Glomerular endothelial cell (primary cell): ENCODE measurements at places on chromosomes 2 and 18. TPM values are rescaled to one million over a fixed set of nuclear protein-coding genes. Genes with fewer than 3 reads are reported as not detected.
A peak's percentile ranks its signal among the peaks of the same experiment; 100 is the strongest.

- no peak for DNase-seq
Measured at GRCh38 chr2:197938555-197938954, 134.2 kb downstream of the PLCL1 start.

Gene IL36G
- total RNA-seq = not detected in 2 replicates

- no peak for DNase-seq
Measured at GRCh38 chr2:223075301-223076270, 23.6 kb downstream of the KCNE4 start.

Gene RGPD3
- total RNA-seq = 0.05 and 0.29 TPM in 2 replicates

GRCh38 chr2:26590508-26590907 lies 50.7 kb downstream of the CIB4 start:
- DNase-seq = no peak

Gene ACMSD
- not detected in 2 replicates for total RNA-seq

DNA sequence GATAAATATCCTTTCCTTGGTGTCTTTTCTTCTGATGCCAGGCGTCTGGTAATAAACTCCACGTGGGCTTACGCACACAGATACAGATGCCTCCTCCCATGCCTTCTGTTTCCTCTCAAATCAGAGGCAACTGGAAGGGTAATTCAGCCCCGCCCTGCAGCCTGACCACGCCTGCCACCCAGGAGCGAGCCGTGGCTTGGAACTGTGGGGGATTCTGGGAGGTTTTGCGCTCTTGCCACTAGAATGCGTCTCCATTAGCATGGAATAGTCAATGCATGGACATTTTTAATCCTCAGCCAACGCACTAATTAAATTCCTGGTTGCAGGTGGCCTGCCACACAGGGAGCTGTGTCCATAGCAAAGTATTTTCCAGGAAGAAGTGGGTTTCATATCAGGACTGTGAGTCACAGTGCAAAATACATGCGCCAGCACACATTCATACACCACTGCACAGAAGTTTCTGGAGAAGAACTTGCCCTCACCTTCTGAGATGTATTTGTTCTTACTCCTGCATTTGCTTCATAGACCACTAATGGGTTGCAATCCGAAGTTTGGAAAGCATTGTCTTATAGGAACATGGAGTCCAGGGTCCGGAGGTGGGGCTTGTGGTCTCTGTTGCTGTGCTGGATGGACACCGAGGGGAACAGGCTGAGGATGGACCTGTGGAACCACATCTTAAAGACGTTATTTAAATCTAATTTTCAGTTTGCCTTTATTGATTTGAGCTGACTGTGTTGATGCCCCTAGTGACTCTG lies 151.4 kb downstream of the LDLRAD4 start:
- DNase-seq = no peak

- DNase-seq = no peak
Measured at GRCh38 chr18:12271376-12272235, 17.4 kb downstream of the CIDEA start.

DNA sequence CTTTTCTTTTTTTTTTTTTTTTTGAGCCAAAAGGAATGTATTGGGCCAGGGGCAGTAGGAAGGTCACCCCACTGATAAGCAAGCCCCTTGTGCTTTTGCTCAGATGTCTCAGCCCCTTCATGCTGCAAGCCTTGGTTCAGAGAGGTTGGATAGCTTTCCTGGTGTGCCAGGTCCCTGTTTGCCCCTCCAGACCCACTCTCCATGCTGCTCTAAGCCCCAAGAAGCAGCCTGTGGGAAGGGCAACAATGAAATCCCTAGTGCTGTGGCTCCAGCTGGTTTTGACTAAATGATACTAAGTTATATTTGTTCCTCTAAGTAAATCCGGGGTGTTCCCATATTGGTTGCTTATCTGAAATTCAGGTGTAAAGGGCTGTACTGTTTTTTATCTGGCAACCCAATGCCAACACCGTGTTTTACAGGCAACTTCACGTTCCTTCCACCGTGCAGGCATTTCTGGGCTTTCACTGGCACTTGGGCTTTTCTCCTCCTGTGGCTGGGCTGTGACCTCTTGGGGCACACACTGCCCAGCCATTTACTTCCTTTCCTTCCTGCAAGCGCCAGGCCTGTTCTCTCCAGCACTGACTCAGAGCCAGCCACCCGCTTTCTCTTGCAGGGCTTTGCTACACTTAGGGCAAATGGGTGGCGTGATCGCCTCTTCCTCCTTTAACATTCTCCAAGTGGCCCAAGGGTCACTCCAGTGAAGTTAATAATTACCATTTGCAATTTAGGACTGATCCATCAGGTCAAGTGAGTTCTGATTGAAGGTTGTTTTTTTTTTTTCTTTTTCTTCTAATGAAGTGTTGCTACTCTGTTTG lies 21.6 kb downstream of the MERTK start:
- no peak for DNase-seq

Gene CCDC68
- 0.97 and 3.2 TPM in 2 replicates for total RNA-seq

Gene GRHL1
- 0.82 TPM in 1 of 2 replicates, not detected in the other for total RNA-seq

DNA sequence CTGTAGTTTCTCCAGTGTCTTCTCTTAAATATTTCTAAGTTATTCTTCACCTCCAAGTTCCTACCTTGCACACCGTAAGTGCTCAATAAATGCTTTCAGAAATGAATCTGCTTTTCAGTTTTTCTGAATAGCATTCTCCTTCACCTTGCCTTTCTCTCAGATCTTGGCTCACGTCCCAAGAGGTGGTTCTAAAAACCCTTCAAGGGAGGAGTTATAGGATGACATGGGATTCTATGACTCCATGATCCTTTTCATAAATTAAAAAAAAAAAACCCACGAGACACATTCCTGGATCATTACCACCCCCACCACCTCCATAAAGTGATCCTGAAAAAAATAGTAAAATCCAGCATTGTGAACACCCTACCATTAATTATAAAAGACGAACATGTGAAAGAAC lies 11.7 kb downstream of the KCTD1 start:
- no peak for DNase-seq

DNA sequence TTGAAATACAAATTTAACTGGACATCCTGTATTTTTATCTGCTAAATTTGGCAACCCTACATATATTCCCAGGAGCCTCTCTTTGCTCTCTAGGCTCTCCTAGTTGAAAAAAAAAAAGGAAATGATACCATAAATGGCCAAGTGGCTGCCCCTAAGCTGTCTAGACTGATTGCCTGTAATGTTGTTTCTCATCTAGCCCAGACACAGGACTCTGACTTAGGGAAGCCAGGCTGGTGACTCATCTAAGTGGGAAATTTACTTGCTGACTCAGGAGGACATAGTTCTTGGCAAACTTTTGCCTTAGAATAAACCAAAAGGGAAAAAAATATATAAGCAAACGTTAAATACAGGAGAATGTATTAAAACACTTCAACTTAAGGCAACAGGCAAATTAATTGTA lies 14.6 kb upstream of the ITGAV start:
- peak; percentile 99 for DNase-seq

Gene CXCR2
- total RNA-seq = not detected in 2 replicates

Gene ONECUT2
- total RNA-seq = 0.06 and 0.15 TPM in 2 replicates

DNA sequence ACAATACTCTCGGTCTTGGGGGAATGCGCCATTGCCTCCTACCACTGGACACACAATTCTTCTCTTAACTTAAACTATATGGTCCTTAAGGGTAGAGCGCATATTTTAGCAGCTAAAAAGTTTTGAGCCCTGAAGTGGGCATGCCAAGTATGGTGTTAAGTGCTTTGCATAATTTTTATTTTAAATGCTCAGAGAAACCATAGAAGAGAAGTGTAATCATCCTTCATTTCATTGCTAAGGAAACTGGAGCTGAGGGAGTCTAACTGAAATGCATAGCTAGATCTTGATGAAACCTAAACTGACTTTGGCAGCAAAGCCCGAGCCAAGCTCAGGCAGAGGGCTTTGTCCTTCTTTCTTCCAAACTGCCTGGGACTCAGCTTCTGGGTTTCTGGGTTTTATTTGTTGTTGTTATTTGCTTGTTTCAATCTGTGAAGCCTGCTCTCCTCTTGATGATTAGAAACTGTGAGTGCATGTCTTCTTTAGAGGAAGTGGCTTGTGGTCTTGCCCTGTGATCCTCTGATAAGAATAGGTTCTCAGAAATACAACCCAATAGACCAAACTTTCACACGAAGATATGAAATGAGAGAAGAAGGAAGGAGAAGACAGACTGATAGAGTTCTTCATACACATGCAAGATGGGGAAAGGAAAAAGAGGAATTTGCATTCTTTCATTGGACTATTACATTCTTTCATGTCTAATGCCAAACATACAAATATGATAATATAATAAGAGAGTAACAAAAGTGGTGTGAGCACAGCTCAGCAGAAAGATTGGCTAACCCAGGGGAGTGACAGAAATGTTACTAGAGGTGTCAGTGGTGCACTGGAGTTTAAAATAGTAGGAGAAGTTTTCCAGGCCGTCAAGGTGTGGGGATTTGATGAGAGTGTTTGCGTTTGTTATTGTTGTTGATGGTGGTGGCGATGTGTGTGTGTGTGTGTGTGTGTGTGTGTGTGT lies 7.5 kb upstream of the RNF144A start:
- DNase-seq = no peak

GRCh38 chr2:16948053-16948452 lies 282.4 kb upstream of the CYRIA start:
- no peak for DNase-seq

Gene ARHGAP15
- not detected in 2 replicates for total RNA-seq

DNA sequence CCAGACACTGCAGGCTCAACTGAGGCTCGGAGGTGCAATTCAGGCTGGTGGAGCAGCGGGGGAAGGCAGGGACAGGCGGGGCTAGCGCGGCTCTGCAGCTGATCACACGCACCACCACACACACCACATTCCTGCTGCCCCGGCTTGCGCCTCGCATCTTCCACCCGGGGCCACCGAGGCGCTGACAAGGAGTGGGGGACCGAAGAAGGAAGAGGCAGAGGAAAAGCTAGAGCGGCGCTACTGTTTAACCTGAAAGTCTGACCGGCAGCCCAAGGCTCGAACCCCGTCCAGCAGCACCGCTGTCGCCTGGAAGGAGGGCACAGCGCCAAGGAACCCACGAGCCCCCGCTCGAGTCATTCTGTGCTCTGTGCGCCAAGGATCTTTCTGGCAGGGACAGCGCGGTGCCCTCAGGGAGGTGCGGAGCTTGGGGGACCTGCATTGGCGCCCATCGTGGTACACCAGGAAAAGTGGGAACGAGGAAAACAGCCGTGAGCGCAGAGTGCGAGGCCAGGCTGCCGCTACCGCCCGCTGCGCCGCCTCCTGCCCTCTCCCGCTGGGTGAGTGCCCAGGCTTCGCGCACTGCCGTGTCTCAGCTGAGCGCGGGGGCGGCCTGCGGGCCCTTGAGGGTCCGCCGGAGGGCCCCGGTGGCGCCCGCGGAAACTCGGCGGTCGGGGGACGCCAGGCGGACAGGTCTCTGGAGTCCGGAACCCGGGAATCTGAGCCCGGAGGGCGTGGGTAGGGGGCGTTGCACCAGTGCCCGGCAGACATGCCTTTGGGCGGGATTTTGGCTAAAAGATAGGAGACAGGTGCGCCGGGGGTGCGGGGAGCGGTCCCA lies 860 bp upstream of the KCNJ3 start:
- no peak for DNase-seq

DNA sequence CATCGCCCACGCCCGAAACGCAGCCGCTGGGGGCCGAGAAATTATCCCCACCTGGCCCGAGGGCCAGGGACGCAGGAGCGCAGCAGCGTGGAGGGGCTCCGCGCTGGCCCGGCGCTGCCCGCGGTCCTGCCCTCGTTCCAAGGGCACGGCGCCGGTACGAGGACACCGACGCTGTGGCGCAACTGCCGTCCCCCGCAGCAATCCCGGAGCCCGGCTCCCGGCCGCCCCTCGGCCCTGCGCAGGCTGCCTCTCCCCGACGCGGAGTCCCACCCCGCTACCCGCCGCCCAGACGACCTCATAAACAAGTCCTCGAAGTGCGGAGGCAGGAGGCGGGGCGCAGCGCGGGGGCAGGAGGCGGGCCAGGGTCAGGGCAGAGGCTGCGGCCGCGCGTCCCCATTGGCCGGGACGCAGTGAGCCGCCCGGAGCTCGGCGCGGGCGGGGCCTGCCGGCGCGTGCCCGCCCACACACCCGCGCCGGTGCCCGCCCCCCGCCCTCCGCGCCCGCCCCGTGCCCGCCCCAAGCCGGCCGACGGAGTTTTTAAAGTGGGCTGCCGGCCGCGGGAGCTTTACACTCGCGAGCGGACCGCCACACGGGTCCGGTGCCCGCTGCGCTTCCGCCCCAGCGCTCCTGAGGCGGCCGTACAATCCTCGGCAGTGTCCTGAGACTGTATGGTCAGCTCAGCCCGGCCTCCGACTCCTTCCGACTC lies at the start of gene EPAS1:
TSS of gene EPAS1 (plus strand) at position 568 of the 706 bp plus-strand sequence. CDS start 505 bp downstream, outside the sequence.
- DNase-seq = no peak

DNA sequence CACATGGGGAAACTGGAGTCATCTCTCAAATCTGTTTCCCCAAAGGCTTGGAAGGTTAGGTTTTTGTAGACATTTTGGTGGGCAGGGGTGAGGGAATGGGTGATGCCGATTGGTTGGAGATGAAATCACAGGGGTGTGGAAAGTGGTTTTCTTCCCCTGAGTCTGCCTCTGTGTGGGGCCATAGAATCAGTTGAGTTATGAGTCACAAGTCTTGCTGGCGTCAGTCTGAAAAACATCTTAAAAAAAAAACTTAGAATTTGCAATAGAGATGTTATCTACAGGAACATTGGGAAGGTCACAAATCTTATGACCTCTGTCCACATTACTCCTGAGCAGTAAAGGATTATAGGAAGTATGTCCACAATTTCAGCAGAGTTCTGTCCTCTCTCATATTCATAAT lies 314.6 kb downstream of the CNTNAP5 start:
- no peak for DNase-seq

- DNase-seq = no peak
Measured at GRCh38 chr2:238093181-238094140, 6.7 kb upstream of the ESPNL start.

DNA sequence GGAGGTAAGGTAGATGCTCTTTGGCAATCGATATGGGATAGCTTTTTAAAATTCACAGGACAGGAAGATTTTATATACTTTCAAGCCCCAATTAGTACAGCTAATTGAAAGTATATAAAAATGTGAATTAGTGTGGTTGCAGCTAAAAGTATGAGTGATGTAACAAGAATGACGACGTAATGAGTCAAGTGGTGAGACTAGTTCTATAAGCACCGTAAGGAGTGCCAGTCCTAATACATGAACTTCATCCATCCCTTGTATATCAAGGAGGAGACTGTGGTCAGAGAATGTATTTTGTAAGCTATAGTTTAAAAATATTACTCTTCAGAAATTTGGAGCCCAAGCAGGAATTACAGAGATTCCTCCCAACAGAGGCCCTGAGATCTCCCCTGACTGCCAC lies 25.8 kb downstream of the DNAJC27 start:
- DNase-seq = no peak

- no peak for DNase-seq
Measured at GRCh38 chr2:86074256-86074655, 31.4 kb downstream of the POLR1A start.
